HuH-7 (cell line): ENCODE measurements at places on chromosomes 3 and 15.
A peak's percentile ranks its signal among the peaks of the same experiment; 100 is the strongest.

DNA sequence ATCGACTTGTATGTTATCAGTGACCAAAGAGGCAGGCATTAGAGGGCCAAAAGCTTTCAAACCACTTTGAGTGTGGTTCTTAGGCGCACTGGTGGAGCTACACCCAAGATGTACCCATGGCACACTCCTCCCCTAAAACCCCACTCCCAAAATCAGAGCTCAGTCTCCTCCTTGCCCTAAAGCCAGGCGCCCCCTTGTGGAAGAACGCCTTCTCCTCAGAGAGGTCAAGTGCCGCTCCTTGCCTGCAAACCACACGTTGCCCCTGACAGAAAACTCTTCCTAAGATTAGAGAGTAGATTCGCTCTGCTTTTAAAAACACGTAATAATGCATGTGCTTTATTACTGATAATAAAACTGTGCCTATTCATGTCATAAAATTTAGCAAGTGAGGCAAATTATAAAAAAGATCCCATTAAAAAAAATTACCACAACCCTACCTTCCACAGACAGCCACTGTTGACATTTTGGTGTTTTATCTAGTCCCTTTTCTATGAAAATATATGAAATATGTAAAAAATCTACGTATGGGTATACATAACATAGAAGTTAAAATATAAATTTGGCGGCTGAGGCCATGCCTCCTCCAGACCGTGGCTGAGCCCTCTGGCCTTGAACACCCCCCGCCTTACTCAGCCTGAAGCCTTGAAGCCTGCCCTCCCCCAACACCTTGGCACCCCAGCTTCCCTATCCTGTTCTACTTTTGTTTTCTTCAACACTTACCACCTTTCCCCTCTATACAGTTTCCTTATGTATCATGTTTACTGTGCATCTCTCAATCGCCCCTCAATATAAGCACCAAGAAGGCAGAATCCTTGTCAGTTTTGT lies 33.5 kb downstream of the BCL2L10 start:
- DNase-seq = peak; percentile 66

DNA sequence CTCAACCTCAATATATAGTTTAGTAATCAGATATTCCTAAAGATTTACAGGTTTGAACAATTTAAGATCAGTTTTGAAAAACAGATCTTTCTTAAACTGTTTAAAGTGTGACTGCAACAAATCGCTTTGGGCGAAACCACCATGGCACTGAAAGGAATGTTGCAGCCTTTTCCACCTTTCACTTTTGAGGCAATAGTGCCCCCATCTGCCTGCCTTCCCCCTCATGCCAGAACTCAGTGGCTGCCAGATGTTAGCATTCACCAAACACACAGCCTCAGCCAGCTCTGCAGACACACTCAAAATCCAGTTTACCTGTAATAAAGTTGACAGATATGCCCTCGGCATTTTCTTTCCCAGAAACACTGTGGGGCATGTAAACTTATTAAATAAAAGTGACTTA lies 3.3 kb downstream of the LYSMD4 start:
- DNase-seq = peak; percentile 44

DNA sequence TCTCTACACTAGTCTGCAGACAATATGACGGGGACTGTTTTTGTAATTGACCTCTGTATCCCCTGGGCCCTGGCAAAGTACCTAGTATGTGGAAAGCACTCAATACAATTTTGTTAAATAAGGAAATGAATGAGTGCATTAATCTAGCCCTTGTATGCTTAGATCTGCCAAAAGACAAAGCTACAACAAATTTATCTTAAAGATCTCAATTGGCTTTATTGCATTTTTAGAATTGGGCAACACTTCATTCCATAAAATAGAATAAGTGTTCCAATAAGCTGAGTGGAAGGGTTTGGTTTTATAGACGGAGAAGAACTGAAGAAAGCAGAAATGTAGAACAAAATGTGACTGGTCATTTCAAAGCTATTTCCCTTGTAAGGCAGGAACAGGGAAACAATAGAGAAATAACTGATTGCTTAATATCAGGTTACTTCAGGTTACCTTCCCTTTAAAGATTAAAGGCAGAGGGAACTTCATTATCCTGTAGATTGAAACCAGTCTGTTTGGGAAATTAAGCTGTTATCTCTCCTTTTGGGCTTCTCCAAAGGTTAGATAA lies 108.3 kb upstream of the MME start:
- no peak for DNase-seq

- DNase-seq = peak; percentile 51
Measured at GRCh38 chr3:40971191-40972168, 227.8 kb upstream of the CTNNB1 start.

DNA sequence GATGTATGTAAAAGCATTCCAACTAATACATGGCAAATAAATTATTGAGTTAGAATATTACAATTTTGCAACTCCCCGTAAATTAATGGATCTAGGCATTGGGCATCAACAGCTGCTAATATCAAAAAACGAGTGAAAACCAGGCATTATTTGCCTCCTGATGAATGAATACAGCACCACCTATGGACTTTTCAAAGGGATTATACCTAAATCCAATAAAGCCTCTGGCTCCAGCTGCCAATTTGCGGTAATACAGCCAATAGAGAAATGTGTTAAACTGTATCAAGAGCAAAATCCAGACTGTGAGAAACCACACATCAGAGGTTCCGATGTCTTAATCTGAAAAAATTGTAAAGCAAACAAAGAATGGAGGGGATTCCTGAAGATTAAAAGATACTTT lies 16.3 kb upstream of the A4GNT start:
- no peak for DNase-seq

DNA sequence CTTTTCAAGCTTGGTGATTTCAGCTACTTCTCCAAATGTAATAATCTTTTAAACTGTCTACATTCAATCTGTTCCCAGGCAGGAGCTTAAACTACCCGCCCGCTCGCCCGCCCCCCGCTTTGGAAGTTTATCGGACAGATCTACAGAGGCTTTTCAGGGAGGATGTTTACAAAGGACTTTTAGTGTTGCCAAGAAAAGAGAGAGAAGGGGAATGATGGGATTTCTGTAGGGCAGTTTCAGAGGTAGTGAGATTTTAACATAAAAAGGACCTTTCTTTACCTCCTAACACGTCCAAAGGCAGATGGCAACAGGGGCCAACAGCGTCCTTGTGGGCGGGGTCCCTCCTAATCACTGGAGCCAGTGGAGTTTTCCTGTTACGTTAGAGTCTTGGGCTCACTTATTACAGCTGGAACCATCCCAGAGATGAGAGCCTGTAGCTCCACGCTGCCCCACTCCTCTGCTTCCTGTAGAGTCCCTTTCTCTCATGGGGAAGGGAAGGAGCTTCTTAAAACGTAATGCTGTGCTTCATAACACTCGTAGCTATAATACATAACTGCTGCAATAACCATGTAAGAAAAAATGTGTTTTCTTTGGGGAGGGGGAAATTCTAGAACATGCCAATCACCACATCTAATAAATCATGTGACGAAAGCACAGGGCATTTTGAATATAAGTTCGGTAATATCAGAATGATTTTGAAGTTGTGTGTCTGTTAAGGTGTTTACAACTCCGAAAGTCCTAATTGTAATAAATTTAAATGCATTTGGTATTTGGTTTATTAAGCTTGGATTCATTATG lies 30.9 kb downstream of the HES1 start:
- DNase-seq = no peak

DNA sequence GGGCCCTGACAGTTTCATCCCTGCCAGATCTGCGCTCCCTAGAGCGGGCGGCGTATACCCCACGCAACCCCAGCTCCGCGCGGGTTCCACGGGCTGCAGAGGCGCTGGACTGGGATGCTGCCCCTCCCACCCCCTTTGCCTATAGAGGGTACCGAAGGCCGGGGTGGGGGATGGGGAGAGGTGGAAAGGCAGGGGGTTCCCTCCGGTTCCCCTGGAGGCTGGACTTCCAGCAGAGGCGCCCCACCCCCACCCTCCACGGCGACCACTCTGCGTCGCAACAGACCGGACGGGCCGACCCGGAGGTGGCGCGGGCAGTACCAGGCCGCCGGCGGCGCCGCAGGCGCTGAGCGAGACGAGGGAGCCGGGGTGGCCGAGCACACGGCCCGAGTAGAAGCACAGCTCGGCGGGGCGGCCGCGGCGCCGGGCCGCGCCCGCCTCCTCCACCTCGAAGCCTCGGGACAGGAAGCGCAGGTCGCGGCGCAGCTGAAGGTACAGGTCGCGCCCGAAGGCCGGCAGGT lies 995 bp downstream of the ADAMTS17 start:
- no peak for DNase-seq

DNA sequence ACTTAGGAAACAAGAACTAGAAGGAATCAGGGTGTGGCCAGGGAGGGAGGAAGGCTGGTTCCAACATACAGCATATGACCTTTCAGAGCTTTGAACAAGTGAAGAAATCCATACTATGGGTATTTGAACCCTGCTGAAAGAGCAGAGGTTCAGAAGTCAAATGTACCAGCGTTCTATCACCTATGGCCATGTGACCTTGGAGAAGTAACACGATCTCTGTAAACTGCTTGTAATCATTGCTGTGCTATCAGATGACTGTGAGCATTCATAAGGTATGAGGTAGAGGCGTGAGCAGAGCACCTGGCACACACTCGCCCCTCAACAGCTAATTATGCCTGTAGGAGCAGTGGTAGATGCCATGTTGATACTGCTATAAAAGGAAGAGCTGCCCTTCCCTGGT lies 55.2 kb downstream of the KLHL6 start:
- no peak for DNase-seq

DNA sequence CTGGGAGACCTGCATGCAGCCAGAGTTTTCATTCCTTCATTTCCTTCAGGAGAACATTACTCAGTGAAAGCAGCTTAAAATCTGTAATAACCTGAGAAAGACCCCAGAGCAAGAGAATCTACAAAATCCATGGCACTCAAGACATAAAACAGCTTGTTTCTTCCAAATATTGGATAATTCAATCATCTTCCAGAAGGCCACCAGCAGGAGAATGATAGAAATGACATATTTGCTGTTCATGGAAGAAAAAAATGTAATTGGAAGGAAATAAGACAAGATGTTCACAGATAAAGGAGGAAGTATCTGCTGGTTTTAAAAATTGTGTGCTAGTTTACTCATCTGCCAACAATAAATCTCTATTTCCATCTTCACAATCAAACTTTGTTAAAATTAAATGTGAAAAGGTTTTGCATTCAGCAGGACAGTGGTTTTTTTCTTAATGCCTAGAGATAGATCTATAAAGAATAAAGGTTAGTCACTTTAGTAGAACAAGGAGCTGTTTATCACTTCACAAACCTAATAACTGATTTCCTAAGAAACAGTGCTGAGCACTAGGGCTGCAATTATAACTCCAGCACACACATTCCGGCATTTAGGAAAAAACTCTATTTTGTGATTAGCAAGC lies 530.8 kb downstream of the NSUN3 start:
- DNase-seq = no peak

GRCh38 chr3:153348457-153349107 lies 186.6 kb downstream of the RAP2B start:
- DNase-seq = no peak

DNA sequence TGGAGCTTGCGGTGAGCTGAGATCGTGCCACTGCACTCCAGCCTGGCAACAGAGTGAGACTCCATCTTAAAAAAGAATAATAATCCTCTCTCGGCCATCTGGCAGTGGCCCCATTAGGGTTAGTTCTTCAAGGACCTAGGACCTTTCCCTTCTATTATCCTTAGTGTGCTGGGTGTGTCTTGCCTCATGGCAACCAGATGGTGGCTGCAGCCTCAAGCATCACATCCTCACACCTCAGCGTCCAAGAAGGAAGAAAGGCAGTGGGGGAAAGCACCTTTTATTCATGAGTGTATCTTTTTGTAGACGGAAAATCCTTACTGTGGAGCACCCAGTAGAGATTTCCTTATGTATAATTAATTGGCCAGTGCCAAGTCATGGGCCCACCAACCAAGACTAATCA lies 42.7 kb upstream of the TFRC start:
- no peak for DNase-seq
